Activated CD4-positive, alpha-beta memory T cell treated with anti-CD3 and anti-CD28 coated beads for 36 hours (primary cell): ENCODE measurements at places on chromosomes 5 and 9.

- no peak for DNase-seq
Observed at GRCh38 chr9:9963841-9964240, 649.0 kb downstream of the PTPRD start.

DNA sequence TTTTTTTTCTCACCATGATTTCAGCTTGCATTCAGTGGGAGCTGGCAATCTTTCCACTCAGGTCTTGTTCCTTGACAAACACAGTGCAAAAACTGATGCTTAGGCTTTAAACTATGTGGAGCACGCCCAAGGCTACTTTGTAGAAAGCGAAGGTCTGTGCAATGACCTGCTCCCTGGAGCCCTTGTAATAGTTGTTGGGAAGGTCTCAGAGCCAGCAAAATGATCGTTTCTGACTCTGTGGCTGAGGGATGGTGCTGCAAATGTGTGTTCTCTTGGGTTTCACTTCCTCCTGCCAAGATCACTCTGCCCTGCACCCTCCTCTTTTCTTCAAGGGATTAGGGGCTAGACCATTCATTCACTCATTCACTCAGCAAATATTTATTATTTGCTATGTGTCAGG is 249.7 kb upstream of the MAP3K1 start:
- DNase-seq: no peak

DNA sequence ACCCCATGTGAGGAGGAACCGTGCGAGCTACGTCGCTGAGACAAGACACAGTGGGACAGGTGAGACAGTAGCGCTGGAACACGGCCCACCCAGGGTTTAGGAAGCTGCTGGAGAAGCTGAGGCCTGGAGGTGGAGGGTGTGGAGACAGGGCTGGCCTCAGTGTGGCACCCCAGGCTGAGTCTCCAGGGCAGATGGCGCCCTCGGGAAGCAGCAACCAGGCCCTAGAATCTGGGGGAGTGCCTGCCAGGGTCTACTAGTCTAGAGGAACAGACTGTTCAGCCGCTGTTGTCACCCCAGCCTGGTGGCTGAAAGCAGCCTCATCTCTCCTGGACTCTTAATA is 4.6 kb upstream of the TERT start:
- no peak for DNase-seq

- DNase-seq: no peak
Observed at GRCh38 chr5:89883967-89884366, 525.6 kb downstream of the CETN3 start.

DNA sequence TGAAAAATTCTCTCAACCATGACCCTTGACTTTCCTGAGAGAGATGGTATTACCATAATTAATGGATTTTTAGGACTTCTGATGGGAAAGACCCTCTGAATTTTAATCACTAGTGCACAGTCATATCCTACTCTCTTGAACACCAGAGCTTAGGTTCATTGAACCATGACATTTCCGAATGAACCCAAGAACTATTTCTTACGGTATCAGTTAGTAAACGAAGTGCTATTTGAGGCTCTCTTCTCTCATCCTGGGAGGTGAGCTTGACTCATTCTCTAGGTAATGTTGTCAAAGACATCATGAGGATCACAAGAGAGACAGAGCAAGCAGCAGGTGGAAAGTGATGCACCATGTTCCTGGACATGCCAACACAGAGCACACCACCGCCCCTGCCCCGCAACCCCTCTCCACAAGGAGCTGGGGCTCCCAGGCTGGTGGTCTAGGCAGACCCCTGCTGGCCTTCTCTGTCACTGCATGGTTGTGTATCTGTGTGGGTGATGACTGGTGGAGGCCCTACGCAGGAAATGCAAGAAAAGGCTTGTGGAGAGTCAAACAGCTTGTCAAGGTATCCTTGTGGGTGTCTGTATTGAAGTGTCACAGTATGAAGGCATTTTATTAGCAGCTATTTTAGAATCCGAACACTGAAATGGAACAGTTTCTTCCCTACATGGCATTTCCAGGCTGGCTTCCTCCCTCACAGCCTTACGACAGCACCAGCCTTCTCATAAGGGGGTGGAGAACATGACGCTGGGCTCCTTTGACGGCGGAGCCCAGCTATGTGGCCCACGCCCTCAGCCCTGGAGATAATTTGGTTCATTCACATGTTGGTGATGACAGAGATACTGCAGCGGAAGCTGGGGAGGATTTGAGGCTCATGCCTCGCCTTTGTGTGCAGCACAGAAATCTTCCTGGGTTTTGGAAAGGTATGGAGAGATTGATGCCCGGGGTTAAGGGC is 297.6 kb downstream of the NTRK2 start:
- DNase-seq: no peak

- no peak for DNase-seq
Observed at GRCh38 chr5:114948363-114948762, 221.3 kb downstream of the TRIM36 start.

- DNase-seq: no peak
Observed at GRCh38 chr5:111781200-111781599, 24.2 kb upstream of the NREP start.

- no peak for DNase-seq
Observed at GRCh38 chr5:44891116-44891515, 82.4 kb downstream of the MRPS30 start.

DNA sequence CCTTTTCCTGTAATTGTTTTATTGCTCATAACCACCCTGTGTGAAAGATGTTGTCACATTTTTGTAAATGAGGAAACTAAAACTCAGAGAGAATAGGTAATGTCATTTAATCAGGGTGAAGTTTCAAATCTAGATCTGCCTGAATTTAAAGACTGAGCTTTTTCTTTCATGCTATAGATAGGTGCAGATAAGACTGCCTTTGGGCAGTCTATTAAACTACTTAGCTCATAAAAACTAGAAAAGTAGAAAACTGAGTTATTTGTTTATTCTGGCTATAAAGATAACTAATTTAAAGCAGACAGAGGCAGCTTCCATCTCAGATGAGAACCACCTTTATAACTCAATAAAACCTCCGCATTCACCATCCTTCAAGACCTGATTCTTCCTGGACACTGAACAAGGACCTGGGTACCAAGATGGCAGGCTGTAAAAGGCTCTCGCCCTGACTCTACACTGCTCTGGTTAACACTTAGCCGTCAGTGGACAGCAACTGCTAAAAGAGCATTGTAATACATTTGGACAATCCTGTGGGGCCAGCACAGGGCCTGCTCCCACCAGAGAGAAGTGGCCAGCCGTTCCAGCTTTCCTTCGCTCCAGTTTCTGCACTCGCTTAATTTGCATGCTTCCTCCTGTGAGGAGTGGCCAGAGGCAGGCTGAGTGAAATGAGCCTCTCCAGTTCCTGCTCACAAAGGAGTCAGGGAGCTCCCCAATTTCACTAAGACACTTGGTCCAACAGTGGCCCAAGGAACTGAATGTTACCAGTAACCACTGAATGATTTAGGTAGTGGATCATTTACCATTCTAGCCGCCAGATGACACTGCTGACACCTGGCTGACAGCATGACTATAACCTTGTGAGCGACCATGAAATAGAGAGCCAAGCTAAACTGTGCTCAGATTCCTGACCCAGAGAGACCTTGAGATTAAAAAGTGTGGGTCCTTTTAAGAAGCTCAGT is 566.4 kb downstream of the EFNA5 start:
- DNase-seq: no peak

DNA sequence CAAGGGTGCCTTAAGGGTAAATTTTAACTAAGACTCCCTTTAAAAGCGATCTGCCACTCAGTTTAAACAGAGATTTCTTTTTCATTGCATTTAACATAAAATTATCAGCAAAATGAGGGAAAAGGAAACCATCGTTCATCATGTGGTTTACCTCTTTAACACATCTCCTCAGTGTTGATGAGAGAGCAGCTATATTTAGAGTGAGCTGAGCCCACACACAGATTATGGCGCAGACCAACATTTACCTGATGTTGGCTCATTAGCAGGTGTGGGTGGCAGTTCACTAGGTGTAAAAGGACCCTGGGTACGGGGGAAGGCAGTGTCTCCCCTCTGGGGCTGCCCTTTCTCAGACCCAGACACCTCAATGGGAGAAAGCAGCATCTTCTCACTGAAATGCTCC is 149.8 kb downstream of the ENTREP1 start:
- DNase-seq: no peak

DNA sequence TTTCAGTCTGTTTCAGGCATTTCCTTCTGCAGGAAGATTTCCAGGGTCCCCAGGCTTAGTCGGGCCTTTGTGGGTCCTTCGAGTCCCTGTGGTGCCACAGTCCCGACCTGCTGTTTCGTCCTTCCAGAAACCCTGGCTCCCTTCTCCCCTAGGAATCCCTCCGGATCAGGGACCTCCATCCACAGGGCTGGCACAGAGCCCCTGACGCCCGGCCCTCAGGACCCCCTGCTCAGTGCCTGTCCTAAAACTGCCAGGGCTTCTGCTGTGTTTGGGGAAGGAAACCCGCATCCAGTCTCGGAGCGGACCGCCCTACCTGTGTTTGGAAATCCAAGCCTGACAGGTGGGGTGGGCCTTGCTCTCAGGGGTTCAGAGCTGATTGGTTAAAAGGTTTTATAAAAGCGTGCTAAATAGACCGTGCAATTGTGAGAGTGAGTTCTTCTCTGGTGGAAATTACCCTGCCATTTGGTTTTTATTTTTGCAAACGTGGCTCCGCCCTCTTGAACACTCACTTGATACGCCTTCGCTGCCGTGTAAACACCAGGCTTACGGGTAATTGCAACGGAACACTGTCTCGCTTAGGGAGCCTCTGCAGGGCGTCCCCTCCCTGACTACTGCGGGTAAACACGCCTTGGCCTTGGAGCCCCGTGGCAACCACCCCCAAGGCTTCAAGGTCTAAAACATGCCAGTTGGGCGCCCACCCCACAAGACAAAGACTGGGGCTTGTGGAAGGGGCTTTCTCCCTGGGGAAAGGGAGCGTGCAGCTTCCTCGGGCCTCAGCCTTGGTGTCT is 121.2 kb downstream of the PHF2 start:
- DNase-seq: no peak

DNA sequence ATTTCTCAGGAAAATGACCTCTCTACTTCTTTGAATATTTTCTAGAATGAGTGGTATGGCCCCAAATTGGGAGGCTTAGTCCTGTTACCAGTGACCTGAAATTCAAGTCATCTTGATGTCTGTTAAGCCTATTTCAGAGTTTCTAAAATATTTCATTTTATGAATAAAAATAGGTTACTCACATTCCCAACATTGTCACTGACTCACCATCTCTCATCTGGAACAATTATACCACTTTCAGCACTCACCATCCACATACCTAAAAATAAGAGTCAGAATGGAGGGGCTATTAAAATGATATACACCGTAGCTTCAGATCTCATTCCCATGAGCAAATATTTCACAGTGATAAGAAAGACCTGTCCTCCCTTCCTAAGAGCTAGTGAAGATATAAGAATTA is 71.8 kb downstream of the KIAA1958 start:
- no peak for DNase-seq

- peak; percentile 31 for DNase-seq
Observed at GRCh38 chr5:76732405-76733048, 16.6 kb downstream of the F2R start.

DNA sequence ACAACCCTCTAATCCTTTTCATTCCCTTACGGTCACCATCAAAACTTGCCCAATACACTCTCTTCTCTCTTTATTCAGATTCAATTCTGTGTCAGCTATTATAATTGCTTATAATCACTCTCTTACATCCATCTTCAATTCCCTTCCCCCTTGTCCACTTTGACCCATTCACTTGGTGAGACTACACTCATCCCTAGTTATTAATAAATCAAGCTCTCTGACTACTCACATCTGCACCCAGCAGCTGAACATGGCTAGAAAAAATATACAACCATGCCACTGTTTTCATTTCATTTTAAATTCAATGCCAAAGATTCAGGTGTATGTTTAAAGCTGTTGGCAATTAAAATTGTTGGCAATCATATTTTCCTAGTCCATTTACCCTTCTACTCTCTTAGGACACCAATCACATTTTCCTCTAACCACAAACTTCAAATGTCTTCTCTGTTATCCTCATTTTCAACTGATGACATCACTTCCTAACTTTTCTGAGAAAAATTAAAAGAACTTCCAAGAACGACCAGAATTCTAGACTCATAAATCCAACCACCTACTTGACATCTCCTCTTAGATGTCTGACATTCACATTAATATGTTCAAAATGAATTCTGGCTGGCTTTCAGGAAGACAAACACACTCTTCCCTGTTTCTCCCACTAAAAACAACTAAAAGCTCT is 5.5 kb downstream of the C5orf15 start:
- no peak for DNase-seq

- DNase-seq: no peak
Observed at GRCh38 chr5:89981878-89982773, 427.4 kb downstream of the CETN3 start.

GRCh38 chr9:84779883-84780282 is 110.4 kb downstream of the NTRK2 start:
- no peak for DNase-seq

DNA sequence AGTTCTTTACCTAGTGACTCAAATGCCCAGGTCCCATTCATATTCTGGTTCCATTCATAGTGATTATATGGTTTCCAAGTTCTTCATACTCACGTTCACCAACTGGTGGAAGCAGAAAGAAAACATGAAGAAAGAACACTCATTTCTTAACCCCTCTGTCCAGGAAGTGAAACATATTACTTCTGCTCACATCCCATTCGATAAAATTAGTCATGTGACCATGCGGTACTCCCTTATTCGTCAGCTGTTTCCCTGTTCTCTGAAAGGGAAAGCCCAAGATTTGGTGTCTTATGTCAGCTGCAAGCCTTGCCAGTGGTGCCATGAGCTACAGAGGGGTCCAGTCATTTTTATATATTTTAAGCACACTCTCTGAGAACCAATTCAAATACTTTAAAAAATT is 387.0 kb upstream of the DMAC1 start:
- peak; percentile 9 for DNase-seq

GRCh38 chr5:121937762-121938161 is 24.0 kb upstream of the SRFBP1 start:
- no peak for DNase-seq

DNA sequence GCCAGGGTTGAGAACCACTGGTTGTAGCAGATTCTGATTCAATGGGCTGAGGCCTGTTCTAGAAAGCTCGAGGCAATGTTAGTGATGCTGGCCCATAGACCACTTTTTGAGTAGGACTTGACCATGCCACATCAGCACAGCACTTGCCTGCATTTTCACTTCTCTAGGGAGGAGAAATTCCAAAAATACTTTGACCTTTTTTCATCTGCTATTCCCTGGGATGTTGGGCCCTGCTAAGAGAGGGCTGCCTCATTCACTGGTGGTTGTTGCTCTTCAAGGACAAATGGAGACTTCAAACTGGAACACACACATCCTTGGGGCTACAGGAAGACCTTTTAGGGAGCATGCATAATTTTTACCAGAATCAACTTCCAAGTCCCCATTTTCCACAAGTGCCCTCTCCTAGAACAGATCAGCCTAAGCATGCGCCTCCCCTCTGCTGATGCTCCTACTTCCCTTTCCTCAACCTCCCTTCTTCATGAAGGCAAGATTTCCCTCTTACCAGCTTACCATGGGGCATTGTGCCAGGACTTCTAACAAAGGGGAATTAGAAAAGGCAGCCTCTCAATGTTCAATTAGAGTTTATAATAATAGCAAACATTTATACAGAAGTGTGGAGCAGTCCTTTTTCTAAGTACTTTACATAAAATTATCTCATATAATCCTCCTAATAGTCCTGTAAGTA is 12.7 kb upstream of the TGFBI start:
- no peak for DNase-seq

GRCh38 chr9:98383758-98384157 is 128.3 kb upstream of the TBC1D2 start:
- DNase-seq: no peak

- peak; percentile 37 for DNase-seq
Observed at GRCh38 chr5:157611571-157612476, 36.2 kb upstream of the ADAM19 start.
